ENCODE measurements at places on chromosomes 16 and 17.

- no peak for DNase-seq
These were observed 14.6 kb downstream of the ALOX12B start for GRCh38 chr17:8072729-8073461.

DNA sequence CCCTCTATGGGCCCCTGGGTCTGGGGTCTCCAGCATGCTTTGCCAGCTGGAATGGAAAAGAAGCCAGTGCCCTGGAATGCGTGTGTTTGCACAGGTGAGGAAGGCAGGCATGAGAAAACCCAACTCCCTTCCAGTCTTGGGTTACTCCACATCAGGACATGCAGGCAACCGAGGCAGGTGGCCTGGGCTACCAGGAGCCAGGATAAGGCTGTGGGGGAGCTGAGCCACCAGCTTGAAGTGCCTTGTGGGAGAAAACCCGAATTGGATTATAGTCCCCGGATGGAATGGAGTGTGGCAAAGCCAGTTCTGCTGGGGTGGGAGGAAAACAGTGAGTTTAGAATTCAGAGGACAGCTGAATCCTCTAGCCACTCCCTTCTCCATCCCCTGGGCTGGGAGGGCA is 7.2 kb downstream of the SRCIN1 start:
- peak; percentile 90 for DNase-seq

DNA sequence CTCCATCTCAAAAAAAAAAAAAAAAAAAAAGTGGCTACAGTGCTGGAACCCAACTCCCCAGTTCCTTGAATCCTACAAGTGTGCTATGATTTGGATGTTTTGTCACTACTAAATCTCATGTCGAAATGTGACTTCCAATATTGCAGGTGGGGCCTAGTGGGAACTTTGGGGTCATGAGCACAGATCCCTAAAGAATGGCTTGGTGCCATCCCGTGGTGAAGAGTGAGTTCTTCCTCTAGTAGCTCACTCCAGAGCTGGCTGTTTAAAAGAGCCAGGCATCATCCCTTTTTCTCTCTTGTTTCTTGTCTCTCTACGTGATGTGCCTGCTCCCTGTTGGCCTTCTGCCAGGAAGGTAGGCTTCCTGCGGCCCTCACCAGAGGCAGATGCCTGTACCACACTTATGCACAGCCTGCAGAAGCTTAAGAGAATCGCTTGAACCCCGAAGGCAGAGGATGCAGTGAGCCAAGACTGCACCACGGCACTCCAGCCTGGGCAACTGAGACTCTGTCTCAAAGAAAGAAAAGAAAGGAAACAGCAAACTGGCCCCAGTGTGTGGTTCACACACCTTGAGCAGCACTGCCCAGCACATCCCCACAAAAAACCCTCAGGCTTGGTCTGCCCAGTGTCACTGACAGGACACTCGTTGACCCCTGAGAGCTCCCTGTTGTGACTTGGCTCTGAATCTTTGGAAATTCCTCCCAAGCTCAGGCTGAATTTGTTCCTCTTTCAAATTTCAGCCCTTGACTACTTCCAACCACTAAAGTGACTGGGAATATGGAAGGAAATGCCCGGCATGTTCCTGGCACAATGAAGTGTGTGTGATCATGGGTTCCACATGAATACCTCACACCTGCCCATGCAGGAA is 3.1 kb downstream of the MT1E start:
- DNase-seq = no peak

DNA sequence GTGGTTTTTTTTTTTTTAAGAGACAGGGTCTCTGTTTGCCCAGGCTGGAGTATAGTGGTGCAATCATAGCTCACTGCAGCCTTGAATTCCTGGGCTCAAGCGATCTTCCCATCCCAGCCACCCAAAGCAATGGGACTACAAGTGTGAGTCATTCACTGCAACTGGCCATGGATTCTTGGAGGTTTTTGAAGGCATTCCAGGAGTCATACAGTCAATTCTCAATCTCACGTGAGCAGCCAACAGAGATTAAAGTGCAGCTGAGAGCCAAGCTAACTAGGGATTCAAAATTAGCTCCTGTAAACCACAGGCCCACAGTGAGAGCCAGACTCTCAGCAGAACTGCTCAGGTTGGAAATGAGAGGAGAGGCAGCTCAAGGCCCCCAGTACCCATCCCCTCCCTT is 30.2 kb downstream of the XPO6 start:
- no peak for DNase-seq

- DNase-seq = peak; percentile 34
These were observed 1.6 kb downstream of the RPL13 start for GRCh38 chr16:89561884-89562599.

DNA sequence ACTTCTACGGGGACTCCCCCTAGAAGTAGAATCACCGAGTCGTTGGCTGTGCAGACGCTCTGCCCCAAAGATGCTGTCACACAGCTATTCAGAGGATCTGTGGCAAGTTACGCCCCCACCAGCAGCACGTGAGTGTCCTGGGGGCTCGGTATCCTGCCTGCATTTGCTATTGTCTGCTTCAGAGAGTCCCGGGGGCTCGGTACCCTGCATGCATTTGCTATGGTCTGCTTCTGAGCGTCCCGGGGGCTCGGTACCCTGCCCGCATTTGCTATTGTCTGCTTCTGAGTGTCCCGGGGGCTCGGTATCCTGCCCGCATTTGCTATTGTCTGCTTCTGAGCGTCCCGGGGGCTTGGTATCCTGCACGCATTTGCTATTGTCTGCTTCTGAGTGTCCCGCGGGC is 23.8 kb upstream of the ZNF469 start:
- DNase-seq = no peak

GRCh38 chr16:56350491-56351405 is 74.6 kb downstream of the AMFR start:
- no peak for DNase-seq

- DNase-seq = no peak
These were observed 95.1 kb upstream of the TMEM132E start for GRCh38 chr17:34484193-34484733.

- DNase-seq = no peak
These were observed 67.0 kb downstream of the TUBD1 start for GRCh38 chr17:59825533-59826322.

DNA sequence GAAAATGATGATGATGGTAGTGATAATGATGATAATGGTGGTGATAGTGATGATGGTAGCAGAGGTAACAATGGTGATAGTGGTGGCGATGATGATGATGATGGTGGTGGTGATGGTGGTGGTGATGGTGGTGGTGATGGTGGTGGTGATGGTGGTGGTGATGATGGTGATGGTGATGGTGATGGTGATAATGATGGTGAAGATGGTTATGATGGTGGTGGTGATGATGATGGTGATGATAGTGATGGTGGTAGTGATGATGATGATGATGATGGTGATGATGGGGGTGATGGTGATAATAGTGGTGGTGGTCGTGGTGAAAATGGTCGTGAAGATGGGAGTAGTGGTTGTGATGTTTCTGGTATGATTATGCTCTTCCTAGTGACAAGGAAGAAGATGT is 581.8 kb downstream of the HS3ST4 start:
- no peak for DNase-seq

GRCh38 chr16:66275775-66276428 is 90.6 kb upstream of the CDH5 start:
- DNase-seq = peak; percentile 54

DNA sequence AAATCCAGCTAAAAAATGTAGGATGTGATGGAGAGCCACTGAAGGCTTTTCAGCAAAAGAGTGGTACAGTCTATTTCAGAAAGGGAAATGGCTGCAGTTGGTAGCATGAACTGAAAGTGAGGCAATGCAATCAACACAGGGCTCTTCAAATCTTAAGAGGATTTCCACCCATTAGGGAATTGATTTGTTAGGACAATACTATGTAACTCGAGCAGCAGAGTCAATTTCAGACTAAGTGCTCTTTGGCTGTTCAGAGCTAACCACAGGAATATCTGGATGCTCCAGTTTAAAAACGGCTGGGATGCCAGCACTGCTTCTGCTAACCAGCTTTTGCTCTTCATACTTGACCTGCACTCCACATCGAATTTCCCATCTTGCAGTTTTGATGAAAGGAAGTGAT is 24.6 kb downstream of the CACNG1 start:
- no peak for DNase-seq

GRCh38 chr17:71276079-71276478 is 844.7 kb upstream of the SOX9 start:
- DNase-seq = no peak

DNA sequence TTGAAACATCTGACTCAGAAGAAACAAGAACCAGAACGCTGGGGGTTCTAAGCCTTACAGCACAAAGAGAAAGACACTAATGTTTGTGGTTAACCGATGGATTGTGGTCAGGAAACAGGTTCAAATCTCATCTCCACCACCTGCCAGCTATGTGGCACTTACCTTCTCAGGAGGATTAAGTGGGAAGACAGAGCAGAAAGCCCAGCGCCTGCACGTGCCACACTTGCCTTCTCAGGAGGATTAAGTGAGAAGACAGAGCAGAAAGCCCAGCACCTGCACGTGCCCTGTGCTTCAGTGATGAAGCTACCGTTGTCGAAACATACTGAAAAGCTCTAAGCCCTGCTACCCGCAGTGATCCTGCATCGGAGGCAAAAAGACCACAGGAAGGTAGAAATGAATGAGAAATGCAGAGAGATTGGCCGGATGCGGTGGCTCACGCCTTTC is 90.6 kb downstream of the NXN start:
- DNase-seq = no peak

- no peak for DNase-seq
These were observed 13.4 kb upstream of the CD300A start for GRCh38 chr17:74452841-74453661.

GRCh38 chr17:82859431-82860403 is 19.9 kb upstream of the ZNF750 start:
- peak; percentile 71 for DNase-seq

GRCh38 chr16:27389272-27389961 is 12.6 kb upstream of the IL21R start:
- no peak for DNase-seq

- DNase-seq = no peak
These were observed 113.3 kb downstream of the UTP18 start for GRCh38 chr17:51373489-51374152.

DNA sequence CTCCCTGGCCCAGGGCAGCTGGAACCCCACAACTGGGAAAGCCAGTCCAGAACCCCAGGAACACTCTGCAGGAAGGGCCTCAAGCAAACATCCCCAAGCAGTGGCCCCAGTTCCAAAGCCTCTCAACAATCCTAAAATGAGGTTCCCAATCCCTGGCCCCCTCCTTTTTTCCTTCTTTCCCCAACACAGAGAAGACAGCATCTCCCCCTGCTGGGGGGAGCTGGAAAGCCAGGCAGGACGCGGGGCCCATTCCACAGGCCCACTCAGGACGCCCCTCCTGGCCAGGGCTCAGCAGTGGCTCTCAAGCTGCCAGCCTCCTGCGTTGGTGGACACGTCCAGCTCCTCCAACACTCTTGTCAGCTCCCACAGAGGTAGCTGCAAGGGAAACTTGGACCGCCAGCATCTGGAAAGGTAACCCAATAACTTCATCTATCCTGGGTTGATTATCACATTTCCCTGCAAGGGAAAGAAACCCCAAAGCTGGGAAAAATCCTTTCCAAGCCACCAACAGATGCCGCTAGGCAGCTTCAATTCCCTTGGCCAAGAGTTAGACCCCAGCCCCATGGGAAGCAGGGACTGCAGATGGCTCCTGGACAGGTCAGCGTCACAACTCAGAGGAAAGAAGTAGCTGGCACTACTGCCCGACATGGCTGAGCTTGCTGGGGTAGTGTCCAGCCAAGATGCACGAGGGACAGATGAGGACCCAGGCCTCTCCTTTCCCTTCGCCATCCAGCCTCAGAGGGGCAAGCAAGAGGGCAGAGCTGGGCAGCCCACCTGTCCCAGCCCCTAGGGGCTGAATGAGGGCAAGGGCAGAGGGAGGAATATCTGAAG is 7.6 kb downstream of the HDAC5 start:
- peak; percentile 51 for DNase-seq

- DNase-seq = no peak
These were observed 17.7 kb upstream of the ADCY9 start for GRCh38 chr16:4133897-4134372.

- DNase-seq = no peak
These were observed 19.6 kb upstream of the RFFL start for GRCh38 chr17:35083071-35083470.

DNA sequence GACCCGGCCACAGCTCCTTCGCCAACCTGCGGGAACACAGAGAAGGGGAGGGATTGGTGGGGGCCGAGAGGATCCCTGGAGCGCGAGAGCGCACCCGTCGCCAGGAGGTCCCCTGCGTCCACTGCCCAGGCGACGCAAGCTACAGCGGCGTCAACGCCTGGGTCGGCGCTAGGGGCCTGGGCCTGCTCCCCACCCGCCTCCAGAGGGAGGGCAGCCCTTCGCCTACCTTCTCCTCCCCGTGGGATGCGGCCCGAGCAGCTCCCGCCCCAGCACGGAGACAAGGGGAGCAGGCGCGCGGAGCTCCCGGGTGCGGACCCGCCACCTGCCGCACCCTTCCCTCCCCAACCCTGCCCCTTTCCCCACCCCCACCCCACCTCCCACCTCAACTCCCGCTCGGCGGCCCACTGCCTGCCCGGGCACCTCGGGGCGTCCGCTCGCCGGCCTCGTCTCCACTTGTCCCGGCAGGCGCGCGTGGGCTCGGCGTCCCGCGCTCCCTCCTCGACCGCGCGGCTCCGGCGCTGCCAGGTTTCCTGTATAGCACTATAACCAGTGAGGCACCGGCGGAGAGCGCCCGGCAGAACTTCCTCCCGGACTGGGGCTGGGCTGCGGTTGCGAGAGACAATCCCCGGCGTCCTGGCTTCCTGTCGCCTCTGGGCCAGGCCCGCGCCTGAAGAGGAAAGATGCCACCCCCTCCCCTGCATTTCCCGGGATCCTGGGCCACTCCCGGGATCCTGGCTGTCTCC is 119.1 kb upstream of the SMURF2 start:
- DNase-seq = peak; percentile 81

- no peak for DNase-seq
These were observed 40.1 kb upstream of the CLEC19A start for GRCh38 chr16:19245326-19245925.

DNA sequence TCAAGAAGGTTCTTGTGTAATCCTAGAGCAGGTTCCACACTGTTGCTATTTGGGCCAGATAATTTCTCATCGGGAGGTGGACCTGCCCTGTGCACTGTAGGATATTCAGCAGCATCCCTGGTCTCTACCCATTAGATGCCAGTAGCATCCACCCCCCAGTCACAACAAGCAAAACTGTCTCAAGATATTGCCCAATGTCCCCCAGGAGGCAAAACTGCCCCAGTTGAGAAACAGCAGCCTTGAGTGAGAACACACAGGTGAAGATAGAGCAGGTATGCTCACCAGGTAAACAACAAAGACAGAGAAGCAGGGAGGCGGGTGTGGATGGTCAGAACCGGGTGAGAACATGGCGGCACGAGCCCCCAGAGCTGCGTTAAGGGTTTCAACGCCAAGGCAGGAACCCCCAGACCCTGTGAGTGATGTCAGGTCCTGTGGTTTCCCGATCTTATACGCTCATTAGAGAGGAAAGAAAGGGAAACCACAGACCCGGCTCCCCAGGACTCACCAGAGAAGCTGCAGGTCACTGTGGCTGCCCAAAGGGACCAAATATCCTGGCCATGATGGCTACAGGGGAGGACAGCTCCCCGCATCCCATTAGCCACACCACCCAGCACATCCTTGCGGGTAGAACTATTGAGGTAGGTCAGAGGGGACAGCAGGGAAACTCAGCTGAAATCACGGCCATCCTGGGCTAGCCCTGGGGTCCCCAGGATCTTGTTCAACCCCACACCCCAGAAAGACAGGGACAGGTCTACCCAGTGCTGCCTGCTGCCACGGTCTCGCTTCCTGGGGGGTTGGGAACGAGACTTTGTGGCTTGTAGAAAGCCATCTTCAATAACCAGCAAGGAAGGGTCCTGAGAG is 21.2 kb downstream of the CDC42EP4 start:
- peak; percentile 75 for DNase-seq

GRCh38 chr17:41695134-41695661 is 6.5 kb downstream of the EIF1 start:
- DNase-seq = no peak

Data from NB4 (cell line).